ENCODE measurements at places on chromosomes 7 and 10.

DNA sequence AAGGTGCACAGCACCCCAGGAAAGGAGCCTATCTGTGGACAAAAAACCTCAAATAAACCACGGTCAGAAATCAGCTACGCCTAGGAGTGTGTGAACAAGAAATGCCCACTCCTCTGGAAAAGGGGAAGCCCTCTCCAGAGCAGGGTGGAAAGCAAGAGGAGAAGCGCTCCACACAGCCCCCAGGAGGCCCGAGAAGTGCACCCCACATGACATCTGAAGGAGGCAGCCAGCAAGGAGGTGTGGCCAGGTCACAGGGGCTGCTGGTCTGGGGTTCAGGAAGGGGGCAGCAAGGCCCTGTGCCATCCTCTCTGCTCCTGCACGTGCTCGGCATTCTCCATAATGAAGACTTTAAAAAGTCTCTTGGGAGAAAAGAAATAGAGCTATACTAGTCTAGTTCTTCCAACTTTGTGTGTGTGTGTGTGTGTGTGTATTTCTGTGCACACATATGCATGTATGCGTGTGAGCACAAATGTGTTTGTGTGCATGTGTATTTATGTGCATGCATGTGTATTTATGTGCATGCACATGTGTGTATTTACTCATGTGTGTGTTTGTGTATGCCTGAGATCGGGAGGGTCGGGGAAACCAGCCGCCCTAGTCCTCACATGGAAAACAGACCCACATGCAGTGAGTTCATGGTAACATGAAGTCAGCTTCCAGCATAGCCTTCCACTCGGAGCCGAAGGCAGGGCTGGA lies 76.5 kb downstream of the TNS3 start:
- no peak for DNase-seq

DNA sequence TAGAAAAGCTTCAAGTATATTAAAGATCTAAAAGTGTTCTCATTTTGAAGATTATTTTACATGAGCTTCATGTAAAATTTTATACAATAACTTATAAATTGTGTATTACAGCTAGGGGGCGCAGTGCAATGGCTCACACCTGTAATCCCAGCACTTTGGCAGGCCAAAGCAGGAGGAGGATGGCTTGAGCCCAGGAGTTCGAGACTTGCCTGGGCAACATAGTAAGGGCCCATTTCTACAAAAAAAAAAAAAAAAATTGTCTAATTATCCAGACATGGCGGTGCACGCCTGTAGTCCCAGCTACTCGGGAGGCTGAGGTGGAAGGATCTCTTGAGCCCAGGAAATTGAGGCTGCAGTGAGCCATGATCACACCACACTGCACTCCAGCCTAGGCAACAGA lies 16.6 kb downstream of the ACBD5 start:
- DNase-seq: peak; percentile 16

DNA sequence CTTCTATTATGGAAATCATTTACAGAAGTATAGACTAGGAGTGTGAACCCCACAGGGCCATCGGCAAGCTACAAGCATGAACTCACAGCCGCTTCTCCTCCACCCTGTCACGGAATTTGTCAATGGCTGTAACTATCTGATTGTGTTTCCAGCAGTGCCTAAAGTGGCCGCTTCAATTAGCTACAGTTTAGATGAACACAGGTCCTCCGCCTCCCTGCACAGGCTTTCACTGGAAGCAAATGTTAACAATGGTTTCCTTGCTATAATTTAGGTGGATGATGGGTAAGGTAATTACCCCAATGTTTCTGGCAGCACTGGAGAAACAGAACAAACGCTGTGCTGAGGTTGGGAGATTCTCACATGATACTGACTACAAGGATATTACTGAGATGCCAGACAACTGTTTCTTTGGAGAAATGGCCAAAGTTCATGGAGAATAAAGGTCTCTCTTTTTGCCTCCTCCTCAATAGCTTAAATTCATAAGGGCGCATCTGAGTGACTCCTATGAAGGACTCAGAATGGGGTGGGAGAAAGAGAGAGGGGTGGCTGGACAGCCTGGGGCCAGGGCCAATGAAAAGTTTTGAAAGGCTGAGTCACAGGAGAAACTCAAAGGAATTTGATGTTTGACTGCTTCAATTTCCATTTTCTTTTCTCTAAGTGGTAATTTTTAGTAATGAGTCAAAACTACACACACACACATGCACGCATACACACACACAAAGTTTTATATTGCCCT lies 78.9 kb downstream of the SVIL start:
- DNase-seq: no peak

DNA sequence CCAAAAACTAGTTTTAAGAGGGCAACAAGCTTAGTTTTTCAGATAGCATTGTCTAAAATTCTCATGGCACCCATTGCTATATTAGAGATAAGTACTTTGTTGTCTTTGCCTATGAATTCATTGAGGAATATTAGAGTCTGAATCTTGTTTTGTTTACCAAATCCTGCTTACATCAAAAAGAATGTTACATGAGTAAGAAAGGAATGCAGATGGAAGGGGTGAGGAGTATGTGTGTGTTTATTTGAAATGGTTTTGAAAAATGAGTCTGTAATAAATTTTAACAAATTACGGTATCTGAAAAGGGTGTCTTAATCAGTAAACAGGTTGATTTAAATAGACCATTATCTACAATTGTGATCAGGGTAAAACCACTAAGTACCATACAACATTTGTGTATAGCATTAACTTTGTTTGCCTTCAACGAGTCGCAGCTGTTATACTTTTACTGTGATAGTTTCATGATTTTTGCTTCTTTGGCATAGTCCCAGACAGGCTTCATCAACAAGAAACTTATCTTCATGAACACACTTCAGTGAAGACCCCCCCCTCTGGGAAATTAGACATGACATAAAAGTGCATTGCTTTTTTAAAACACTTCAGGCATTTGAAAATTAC lies 1183.9 kb upstream of the C7orf33 start:
- DNase-seq: no peak

All from activated CD4-positive, alpha-beta T cell treated with anti-CD3 and anti-CD28 coated beads for 24 hours (primary cell).